Cardiac muscle cell (in vitro differentiated cells and primary cell): ENCODE measurements at places on chromosomes 1 and 21. TPM values are rescaled to one million over a fixed set of nuclear protein-coding genes. Genes with fewer than 3 reads are reported as not detected.

DNA sequence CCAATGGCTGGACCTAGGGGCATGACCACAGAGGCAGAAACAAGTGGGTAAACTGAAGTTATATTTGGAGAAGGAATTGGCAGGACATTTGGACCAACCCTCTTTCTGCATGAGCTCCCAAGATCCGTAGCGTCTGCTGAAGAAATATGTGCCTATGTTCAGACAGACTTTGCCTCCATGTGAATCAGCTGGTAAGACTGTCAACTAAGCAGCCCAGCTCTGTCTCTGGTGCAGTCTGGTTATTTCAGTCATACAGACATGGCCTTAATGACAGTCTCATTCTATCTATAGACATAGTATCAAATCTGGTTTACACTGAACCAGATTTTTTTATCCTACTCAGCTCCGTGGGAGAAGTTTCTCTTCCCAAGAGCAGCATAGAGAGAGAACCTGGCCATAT lies 63.1 kb upstream of the PBX1 start:
- no peak overlapping the region for H3K27ac ChIP-seq
- no peaks in the 10 kb centered on the region for H3K36me3 ChIP-seq
- H3K4me1 ChIP-seq: no peaks in the 10 kb centered on the region
- no peak overlapping the region for H3K4me3 ChIP-seq

The CRP gene
- total RNA-seq: not detected in 2 replicates

- H3K4me3 ChIP-seq: no peak overlapping the region
- no peaks in the 10 kb centered on the region for H3K4me1 ChIP-seq
- no peak for DNase-seq
- H3K36me3 ChIP-seq: no peaks in the 10 kb centered on the region
- no peaks in the 10 kb centered on the region for H3K27me3 ChIP-seq
- H3K27ac ChIP-seq: no peak overlapping the region
These were observed 27.3 kb upstream of the ZNF362 start for GRCh38 chr1:33228935-33229487.

The FALEC gene
- total RNA-seq: 3.9 TPM in 1 of 2 replicates, not detected in the other

- no peaks in the 10 kb centered on the region for H3K36me3 ChIP-seq
- no peak overlapping the region for H3K4me3 ChIP-seq
- no peaks in the 10 kb centered on the region for H3K27me3 ChIP-seq
These were observed 170.1 kb downstream of the DHRS3 start for GRCh38 chr1:12447849-12448312.

The TMEM82 gene
- total RNA-seq: 0.51 TPM in 1 of 2 replicates, not detected in the other

The MYOC gene
- 0.07 and 0.12 TPM in 2 replicates for total RNA-seq

The S100A7 gene
- total RNA-seq: not detected in 2 replicates

GRCh38 chr1:204313675-204314074 lies 46.1 kb downstream of the PLEKHA6 start:
- no peaks in the 10 kb centered on the region for H3K27me3 ChIP-seq
- H3K36me3 ChIP-seq: no peaks in the 10 kb centered on the region
- H3K27ac ChIP-seq: no peak overlapping the region
- peaks cover 6% of the 10 kb centered on the region for H3K4me1 ChIP-seq

The CD244 gene
- total RNA-seq: not detected in 2 replicates

The HRNR gene
- total RNA-seq: not detected in 2 replicates

The CADM3 gene
- 1.7 and 3.1 TPM in 2 replicates for total RNA-seq

DNA sequence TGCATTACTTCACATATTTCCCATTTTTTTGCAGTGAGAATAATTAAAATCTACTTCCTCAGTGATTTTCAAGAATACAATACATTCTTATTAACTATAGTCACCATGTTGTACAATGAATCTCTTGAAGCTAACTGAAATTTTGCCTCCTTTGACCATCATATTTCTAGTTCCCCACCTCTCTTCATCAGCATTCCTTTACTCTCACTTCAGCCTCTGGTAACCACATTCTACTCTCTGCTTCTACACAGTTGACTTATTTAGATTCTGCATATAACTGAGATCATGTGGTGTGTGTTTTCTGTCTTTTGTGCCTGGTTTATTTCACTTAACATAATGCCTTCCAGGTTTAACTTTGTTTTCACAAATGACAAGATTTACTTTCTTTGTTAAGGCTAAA lies 304.4 kb upstream of the LYPLAL1 start:
- H3K4me1 ChIP-seq: no peaks in the 10 kb centered on the region
- H3K27ac ChIP-seq: no peak overlapping the region
- H3K4me3 ChIP-seq: no peak overlapping the region
- no peaks in the 10 kb centered on the region for H3K27me3 ChIP-seq
- no peaks in the 10 kb centered on the region for H3K36me3 ChIP-seq
- no peak for DNase-seq

DNA sequence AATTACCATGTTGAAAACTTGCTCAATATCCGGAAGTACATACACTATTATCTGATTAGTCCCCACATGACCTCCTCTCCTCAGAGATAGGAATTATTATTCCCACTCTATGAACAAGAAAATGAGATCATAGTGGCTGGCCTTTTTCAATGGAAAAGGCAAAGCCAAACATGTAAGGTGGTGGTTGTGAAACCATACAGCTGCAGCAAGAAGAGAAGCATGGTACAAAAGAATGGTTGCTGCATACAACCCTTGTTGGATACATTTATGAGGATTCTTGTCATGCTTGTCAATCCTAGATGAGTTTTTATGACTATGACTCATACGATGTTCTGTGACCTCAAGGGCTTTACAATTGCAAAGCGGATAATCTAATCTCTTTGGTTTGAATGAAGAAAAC lies 514.7 kb downstream of the PLPP3 start:
- no peak overlapping the region for H3K27ac ChIP-seq
- no peaks in the 10 kb centered on the region for H3K27me3 ChIP-seq
- no peak overlapping the region for H3K4me3 ChIP-seq
- no peak for DNase-seq
